ENCODE measurements at places on chromosomes 2 and 18.

DNA sequence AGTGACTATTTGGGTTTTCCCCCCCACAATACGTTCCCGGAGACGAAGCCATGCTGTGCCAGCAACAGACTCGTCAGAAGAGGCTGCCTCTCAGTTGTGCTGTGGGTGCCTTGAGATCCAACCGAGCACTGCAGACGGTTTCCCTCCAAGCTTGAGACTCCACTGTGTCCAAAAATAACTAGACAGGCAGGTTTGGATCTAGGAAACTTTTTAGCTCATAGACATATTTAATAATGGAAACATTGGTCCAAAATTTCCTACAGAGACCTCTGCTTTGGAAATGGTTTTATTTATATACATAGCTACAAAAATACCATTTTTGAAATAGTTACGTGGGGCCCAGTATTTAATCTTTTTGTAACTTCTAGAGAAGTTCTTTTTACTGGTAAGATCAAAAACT is 63.1 kb upstream of the SPATS2L start:
- no peak for DNase-seq

GRCh38 chr2:156727867-156728266 is 291.7 kb downstream of the GPD2 start:
- no peak for DNase-seq

GRCh38 chr2:173122936-173123335 is 47.3 kb downstream of the MAP3K20 start:
- no peak for DNase-seq

- no peak for DNase-seq
Measured at GRCh38 chr2:170092436-170093060, 85.4 kb upstream of the MYO3B start.

- no peak for DNase-seq
Measured at GRCh38 chr18:40296717-40297413, 1658.2 kb upstream of the PIK3C3 start.

DNA sequence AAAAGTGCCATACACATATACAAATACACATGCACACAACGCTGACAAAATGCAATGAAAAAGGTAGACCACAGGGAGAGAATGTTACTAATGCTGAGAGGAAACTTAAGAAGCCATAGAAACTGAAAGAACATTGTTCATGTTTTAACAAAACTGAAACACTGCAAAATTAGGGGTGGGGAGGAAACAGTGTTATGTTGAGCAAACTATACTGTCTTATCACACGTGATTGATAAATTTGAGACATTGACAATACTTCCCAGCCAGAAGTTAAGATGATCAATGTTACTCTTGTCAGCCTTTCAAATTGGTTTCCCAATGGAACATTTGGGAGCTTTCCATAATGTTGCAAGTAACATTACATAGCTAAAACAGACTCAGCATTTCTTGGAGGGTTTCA is 165.5 kb downstream of the L3MBTL4 start:
- no peak for DNase-seq

GRCh38 chr18:35110554-35111485 is 69.6 kb downstream of the MAPRE2 start:
- no peak for DNase-seq

DNA sequence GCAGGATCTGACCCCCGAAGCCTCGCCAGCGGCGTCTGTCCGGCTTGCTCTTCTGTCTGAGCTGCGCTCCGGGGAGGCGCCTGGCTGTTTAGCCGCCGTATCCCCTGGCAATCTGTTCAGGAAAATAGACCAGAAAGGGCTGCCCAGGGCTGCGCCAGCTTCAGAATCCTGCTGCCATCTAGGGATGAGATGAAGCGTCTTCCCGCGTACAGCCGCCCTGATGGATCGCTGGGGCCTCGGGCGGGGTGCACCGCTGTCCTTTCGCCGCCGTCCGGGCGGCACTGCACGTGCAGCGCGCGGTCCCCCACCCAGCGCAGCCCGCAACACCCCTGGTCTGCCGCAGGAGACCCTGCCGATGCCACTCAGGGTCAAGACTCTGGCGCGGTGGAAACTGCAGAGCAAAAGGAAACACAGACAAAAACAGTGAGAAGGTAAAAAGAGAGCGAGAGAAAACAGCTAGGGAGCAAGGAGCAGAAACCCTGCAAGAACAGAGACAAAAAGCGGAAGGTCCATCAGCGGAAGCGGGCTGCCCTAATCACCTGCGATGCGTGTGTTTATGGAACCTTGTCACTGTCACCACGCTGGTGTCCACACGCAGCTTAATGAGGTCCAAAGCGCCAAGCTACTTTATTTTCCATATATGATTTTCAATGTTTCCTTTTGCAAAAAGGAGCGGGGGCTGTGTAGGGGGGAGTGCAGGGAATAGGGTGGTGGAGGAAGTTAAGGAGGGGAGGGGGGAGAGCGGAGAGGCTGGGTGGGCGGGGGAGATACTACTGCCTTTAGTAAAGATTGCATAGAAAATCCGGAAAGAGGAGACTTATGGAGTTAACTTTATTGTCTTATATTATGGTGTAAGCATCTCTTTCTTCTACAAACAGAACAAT is 2113.3 kb upstream of the PIK3C3 start:
- DNase-seq: no peak

DNA sequence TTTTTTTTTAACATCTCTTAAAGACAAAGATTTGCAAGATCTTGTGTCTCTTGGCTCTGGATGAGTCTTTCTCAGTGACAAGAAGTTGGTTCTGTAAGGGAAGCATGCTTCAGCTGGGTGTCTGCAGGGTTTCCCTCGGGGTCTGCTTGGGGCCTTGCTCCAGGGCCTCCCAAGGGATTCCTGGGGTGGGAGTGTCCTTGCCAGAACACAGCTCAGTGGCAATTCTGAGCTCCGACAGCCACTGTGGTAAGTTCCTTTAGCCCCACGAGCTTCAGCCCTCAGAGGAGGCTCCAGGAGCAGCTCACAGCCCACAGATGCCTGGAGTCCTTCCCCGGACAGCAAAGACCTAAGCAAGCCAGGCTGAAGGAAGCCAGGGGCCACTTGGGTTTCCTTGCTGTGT is 52.4 kb downstream of the EMX1 start:
- no peak for DNase-seq

DNA sequence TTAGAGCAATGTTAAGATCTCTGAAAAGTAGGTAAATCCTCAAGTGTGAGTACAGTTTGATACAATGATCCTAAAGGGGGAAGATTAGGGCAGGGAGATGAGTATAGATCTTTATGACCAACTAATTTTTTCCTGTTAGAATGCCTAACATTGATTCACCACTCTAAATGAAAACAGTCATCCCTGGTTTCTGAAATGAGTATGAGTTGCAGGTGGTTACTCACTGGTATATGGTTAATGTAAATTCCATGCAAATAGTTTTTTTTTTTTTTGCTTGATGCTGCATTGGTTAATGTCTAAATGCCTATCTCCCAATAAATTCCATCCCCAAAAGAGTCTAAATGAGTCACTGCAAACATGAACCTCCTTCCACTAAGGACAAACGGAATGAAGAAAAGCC is 55.0 kb upstream of the SERPINB2 start:
- DNase-seq: no peak

GRCh38 chr2:211688196-211688595 is 850.4 kb downstream of the ERBB4 start:
- no peak for DNase-seq

DNA sequence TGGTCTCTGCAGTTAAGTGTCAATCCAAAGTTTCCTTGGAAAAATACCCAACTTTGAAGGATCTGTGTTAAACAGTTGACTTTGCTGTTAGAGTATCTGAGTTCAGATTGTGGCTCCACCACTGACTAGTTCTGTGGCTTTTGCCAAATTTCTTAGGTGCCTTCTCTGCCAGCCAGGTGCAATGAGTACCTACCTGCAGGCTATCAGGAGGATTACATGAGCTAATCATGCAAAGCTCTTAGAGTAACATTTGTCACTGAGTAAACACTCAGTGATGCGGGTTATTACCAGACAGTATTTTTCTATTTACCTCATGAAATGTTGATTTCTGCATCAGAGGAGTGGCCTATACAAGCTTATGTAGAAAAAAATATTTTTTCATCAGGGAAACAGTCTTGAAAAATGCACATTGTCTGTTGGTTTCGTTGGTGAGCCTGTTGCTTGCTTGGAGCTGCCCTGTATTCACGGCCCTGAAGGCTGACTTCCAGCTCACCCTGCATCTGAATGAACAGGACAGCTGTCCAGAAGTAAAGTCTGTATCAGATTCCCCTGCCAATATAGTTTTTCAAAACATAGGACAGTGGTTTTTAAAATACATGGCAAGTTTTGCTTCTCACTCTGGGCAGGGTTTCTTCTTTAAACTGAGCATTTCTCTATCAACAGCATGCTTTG is 235.1 kb downstream of the CDCA7 start:
- DNase-seq: no peak

DNA sequence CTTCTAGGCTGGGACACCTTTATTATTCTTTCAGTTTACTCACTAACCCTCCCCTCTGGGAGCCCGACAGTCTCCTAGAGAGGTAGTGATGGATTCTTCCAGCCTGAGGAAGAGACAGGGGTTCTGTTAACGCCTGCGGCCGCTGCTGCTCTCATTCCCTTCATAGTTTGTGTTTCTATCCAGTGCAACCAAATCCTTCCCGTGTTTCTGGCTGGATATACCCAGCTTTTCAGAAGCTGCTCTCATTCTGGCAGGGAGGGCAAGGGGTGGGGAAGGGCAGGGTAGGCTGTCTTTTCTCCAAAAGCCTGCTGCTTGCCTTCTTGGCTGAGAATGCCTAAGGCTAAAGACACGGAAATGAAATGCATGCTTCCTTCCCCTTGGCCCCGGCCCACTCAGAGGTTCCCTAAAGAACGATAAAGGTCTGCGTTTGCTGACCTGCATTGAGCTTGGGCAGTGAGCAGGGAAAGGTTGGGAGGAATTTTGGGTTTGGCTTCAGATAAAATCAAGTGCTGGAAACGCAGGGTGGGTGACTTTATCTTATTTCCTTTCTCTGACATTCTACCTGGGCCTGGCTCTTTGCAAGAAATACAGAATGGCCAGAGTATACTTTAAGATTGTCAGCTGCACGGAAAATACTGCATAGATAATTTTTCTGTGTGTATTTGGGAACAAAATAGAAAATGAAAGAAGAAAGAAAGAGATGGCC is 390.9 kb downstream of the NBAS start:
- no peak for DNase-seq

DNA sequence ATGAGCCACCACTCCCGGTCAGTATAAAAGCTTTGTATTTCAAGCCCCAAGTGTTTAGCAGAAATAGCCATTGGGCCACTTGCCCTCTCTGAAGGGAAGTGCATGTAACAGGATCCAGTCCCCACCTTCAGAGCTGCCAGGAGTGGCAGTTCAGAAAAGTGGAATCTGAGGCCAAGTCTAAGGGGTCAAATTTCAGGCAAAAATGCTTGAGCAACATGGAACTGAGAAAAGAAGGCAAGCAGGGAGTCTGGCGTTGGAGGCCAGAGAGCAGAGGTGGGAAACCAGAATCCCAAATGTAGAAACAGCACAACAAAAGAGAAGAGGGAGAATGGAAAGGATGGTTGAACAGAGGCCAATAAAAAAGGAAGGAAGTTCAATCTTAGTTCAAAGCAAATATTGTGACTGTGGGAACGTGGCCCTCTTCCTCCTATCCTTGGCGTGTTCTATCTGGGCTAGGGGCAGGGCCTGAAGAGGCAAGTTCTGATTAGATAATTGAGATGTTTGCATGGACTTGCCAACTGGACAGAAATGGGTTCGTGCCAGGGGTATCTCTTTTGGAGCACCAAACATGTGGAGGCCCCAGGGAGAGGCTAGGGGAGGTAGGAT is 102.2 kb downstream of the AP1S3 start:
- no peak for DNase-seq

DNA sequence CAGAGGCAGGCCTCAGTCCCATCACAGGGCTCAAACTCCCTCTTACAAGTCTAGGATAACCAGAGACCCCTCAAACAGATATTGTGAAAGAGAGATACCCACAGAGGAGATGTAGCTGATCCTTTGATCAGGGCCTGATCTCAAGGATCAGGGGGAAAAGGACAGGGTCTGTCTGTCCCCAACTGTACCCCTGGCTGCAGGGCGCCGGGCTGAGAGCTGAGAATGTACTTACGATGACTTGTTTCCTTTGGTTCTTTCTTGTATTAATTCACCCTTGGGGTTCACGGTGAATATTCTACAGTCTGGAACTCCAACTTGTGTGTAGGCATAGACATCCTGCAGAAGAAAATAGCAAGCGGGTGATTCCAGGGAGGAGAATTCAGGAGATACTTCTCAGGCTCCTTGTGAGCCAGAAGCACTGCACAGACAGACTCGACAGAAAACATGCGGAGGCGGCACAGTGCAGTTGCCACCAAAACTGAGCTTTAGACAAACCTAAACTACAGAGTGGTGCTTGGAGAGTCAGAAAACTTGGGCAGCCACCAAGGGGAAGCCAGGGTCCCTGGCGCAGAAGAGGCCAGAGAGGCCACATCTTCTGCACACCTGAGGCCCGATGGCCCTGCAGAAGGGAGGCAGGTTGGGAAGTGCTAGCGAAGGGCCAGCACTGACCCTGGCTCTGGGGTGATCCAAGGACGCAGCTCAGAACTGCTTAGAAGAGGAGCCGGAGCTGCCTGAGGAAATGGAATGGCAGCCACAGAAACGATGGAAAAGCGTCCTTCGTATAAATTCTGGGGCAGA is 73.9 kb downstream of the EMILIN2 start:
- DNase-seq: no peak

- DNase-seq: no peak
Measured at GRCh38 chr2:67777836-67778429, 284.9 kb downstream of the C1D start.

- DNase-seq: no peak
Measured at GRCh38 chr18:75249672-75250470, 39.3 kb downstream of the TSHZ1 start.

DNA sequence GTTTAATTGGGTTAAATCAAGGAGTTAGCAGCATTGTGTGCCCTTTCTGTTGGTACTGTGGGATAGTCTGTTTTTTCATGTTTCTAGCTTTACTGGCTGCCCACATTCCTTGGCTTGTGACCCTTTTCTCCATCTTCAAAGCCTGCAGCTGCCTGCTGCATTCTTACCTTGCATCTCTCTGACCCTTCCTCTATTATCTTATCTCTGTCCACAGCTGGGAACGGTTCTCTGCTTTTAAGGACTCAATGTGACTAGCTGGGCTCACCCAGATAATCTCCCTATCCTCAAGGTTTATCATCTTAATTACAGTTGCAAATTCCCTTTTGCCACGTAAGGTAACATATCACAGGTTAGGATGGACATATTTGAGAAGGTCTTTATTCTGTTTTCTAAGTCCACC is 199.7 kb downstream of the KCNS3 start:
- no peak for DNase-seq

DNA sequence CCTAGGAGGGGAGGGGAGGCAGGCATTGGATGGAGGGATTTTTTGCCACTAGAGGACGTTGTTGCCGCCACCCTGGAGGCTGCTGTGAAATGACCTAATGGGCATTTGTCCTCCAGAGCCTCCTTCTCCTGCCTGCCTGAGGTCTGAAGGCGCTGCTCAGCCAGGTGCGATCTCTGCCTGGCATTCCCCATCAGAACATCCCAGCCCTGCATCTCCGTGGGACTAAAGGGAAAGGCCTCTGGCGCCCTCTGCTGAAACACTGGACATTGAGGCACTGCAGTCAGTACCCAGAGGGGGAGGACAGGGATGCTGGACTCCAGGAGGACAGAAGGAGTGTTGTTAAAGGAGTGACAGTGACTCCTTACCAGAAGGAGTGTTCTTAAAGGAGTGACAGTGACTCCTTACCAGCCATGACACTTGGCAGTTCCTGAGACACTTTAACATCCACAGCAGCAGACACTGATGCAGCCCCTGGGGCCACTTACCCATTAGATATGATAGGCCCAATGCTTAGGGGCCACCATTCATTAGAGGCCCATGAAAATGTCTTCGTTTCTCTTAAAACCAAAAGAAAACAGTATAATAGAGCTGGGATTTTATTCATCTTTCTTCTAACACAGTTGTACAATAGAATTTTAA is 17.0 kb downstream of the THNSL2 start:
- DNase-seq: no peak

Data from stimulated activated naive CD4-positive, alpha-beta T cell treated with Interleukin-2 at 50 U/mL for 16 hours (primary cell).